ENCODE measurements at places on chromosomes 6 and 20. TPM values are rescaled to one million over a fixed set of nuclear protein-coding genes. Genes with fewer than 3 reads are reported as not detected.

- no peak for DNase-seq
Observed at GRCh38 chr20:17026346-17026745, 200.5 kb upstream of the PCSK2 start.

GRCh38 chr6:37557645-37558114, 58.0 kb upstream of the CCDC167 start:
- no peak for DNase-seq

DNA sequence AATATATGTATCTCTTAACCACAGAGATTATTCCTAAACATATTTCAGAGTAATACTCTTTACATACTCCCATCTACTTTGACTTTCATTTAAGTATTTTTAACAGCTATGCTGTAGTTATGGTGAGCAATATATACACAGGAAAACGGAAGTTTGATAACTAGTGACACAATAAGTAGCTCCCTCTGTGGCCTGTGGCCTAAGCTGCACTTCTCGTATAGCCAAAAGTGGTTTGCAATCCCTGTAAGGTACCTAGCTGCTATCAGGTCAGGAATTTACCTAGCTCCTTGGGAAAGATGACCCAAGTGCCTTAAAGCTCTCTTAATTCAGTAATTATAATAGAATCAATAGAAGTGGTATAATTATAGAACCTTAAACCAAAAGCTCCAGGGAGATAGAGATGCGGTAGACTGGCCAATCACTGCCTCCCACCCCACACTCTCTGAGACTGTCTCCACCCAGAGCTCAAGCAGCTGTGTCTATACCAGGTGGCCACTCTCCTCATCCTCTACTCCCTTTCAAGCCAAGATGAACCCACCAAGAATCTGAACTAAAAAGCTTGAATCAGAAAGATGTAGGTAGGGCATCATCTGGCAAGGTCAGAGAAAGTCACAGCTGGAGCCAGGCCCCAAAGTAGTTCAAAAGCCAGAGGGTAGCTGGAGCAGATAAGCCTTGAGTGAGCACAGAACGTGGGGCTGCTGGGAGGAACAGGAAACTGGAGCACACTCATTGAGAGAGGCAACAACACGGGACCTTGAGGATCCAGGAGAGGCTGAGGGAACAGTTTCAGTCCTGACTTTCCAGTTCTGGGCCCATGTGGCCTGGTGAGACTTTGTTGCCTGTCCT, 84.9 kb upstream of the ASF1A start:
- DNase-seq = no peak

The PDYN gene
- total RNA-seq = not detected

The FERMT1 gene
- not detected for total RNA-seq
